CD4-positive, alpha-beta T cell treated with Interleukin-17A for 1 hour (primary cell): ENCODE measurements at places on chromosomes 1 and 21.

- DNase-seq: no peak
Observed at GRCh38 chr1:67058761-67059160, 4.8 kb upstream of the SLC35D1 start.

GRCh38 chr1:243710467-243710866 is 139.6 kb downstream of the AKT3 start:
- DNase-seq: no peak

DNA sequence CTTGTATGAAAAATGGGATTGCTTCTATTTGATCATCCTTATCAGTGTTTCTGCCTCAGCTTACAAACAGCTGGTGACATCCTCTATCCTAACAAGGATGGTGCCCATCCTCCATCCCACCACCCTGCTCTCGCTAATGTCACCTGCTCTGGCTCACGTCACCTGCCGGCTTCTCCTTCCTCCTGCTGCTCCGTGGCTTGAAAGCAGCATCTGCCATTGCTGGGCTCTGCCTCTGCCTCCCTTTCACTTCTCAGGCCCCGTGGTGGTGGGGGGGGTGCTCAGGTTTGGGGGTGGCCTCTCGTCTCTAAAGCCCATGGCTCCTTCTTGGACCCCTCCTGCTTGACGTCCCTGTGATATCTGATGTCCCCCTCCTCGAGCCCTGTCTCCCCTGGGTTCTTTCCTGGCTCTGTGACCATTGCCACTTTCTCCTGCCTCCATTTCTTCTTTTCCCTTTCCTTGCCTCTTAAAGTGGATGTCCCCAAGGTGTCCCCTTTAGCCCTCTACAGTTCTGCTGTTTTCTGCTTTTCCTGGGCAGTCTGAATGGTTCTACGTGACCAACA is 135.5 kb upstream of the ERRFI1 start:
- no peak for DNase-seq

DNA sequence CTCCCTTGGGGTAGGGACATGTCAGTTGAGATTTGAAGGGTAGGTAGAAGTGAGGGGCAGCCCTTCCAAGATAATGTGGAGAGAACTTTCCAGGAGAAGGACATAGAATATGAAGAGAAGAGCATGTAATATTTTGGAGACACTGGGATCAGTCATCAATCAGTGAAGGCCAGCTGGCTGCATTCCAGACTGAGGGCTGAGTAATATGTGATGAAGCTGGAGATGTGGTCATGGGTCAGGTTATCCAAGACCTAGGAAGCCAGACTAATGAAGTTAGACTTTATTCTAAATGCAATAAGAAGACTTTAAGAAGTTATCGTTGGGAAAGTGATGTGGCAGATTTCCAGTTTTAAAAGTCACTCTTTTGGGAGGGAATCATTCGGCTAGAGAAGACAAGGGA is 262.0 kb downstream of the HMCN1 start:
- no peak for DNase-seq

DNA sequence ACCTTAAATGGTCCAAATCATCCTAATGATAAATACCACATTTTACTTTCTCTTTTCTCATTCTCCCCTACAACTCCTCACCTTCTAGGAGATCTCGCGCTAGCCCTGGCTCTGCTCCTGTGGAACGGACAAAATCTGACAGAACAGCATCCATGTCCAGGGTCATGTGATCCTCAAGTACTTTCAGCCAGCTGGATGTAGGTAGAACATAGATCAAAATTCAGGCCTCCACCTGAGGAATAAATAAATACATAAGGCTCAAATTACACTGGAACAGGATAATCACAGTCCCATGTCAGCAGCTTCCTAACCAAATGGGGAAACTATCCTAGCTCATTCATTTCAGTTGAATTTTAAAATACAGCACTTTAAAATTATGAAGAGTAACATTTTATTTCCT is 33.2 kb downstream of the OTUD7B start:
- no peak for DNase-seq

DNA sequence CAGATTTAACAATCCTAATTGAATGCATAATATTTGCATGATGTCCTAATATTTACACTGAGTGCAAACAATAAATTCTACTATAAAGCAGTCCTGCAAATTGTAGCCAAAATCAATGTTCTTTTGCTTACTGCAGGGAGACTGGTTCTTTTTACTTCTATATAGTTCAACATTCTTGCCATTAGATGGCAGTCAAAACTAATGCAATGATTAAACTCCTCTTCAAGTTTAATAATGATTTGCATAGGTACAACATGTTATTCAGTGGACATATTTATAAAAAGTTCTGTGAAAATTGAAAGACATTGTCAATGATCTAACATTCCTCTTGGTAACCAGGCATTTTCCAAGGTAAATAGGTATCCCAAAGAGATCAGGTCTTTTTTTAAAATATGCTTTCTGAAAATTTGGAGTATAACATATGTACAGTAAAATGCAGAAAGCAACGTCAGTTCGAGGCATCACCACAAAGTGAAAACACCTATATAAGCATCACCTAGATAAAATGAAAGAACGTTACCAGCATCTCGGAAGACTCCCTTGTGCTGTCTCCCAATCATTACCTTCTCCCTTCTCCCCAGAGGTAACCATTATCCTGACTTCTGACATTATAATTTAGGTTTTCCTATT is 9.8 kb upstream of the FNBP1L start:
- peak; percentile 54 for DNase-seq

GRCh38 chr21:43266534-43266933 is 97.7 kb downstream of the CRYAA start:
- DNase-seq: no peak

DNA sequence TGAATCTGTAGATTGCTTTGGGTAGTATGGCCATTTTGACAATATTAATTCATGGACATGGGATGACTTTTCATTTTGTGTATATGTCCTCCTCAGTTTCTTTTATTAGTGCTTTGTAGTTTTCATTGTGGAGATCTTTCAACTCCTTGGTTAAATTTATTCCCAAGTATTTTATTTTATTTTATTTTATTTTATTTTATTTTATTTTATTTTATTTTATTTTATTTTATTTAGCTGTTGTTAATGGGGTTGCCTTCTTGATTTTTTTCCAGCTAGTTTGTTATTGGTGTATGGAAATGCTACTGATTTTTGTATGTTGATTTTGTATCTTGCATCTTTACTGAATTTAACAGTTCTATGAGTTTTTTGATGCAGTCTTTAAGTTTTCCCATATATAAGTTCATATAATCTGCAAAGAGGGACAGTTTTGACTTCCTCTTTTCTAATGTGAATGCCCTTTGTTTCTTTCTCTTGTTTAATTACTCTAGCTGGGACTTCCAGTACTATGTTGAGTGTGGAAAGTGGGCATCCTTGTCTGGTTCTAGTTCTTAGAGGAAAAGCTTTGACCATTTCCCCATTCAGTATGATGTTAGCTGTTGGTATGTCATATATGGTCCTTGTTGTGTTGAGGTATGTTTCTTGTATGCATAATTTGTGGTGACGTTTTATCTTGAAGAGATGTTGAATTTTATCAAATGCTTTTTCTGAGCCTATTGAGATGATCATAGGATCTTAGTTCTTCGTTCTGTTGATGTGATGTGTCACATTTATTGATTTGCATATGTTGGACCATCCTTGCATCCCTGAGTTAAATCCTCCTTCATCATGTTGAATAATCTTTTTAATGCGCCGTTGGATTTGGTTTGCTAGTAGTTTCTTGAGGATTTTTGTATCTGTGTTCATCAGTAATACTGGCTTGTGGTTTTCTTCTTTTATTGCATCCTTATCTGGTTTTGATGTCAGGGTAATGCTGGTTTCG is 14.3 kb downstream of the CEPT1 start:
- DNase-seq: no peak

GRCh38 chr1:235461954-235462353 is 42.3 kb downstream of the B3GALNT2 start:
- DNase-seq: no peak

DNA sequence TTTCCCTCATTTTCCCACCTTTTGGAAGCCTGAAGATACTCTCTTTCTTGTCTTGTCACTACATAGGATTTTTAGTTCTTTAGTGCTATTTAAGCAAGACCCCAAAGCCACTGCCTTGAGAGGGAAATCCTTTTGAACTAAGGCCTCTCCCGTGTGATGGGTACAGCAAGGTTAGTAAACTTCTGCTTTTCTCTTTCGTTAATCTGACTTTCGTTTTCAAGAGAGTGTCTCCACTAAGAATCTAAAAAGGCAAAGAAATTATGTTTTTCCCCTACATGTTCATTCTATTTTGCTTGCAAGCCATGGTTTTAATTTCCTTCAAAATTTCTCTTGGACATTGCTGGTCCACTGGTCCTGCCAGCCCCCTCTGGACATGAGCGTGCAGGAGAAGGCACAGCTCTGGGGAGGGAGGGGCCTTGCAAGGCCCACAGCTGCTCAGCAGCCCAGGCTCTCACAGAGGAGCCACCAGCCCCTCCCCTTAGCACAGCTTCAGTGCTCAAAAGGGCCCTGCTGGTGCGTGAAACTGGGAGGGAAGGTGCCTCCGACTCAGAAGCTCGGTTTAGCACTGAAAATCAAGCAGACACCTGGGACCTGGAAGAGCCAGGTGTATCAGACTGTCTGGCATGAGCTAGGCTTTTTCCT is 210.9 kb upstream of the GALNT2 start:
- DNase-seq: no peak

DNA sequence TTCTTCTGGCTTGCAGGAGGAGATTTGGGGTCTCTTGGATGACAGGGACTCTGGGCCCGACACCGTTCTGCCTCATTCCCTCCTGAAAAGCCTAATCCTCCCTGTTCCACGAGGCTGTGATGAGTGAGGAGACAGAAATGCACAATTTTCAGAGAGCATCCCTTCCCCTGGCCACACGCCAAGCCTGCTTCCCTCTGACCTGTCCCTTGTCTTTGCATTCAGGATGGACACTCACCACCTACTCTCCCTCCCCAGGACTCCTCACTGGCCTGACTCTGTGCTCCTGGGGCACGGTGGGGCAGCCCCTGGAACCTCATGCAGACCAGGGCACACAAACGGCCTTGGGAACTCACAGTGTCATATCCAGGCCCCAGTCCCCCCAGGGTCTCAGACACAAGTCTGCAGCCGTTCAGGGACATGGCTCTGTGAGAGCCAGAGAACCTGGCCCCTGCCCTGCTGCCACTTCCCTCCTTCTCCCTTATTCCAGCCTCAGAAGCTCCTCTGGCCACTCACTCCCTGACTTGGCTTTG is 3.5 kb upstream of the PRAMEF12 start:
- no peak for DNase-seq

DNA sequence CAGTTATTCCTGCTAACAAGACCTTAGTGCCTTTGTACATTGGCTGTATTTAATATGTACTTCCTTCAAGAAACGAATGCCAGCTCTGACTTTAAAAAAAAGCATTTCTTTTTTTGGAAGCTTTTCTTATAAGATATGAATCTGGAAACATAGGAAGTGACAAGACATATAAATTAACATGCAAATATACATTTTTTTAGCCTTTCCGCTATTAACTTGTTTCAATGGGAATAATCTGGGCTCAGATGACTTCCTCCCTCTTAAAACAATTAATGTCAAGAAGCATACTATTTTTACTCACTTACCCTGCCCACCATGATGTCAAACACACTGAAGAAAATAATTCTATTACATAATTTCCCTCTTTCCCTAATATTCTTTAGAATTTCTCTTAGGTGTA is 1.4 kb downstream of the DENND1B start:
- no peak for DNase-seq

- DNase-seq: peak; percentile 3
Observed at GRCh38 chr1:224735159-224735558, 119.0 kb downstream of the CNIH3 start.

GRCh38 chr1:84190455-84190854 is 46.4 kb downstream of the PRKACB start:
- DNase-seq: no peak

DNA sequence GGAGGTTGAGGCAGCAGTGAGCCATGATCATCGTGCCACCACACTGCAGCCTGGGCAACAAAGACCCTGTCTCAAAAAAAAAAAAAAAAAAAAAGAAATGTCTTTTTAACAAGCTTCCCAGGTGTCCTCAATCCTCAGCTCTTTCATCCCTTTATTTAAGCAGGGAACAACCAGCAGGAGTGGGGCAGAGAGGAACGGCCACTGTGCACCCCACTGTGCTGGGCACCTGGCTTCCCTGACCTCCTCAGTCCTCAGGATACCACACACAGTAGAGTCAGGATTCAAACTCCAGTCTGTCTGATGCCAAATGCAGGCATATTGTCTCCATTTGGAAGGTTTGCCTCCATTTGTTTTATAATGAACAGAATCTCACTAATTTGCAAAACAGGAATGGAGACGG is 19.8 kb upstream of the PTAFR start:
- no peak for DNase-seq

DNA sequence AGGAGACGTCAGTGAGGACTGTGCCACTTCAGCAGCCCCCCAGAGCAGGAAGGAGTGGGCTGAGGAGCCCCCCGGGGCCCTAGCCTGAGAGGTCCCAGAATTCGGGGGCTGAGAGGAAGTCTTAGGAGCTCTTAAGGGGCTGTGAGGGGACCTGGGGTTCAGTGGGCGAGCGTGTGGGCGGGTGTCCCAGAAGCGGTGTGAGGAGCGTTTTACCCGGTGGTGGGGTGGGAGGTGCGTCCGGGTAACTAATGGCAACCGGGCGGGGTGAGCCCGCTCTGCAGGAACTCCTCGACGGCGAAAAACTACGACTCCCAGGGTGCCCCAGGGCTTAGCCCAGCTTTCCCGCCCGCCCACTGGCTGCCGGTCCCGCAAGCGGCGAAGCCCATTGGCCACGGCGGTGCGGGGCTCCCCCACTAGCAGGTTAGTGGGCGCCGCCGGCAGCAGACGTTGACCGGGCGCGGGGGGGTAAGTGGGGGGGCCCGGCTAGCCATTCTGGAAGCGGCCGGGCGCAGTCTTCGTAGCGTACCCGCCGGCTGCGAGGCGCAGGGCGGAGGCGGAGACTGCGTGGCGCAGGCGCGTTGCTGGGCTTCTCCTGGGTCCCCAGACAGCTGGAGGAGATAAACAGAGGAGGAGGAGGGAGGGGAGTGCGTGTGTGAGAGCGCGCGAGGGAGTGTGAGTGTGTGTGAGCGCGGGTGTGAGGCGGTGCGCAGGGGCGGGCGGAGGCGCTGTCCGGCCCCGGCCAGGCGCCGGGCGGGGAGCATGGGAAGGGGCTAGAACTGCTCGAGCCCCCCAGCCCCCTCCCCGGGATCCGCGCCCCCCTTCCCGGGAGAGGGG is at the start of gene WDTC1:
Gene WDTC1, plus strand, starts transcription at position 584 of the 834 bp plus-strand sequence. CDS start 26,423 bp downstream, outside the sequence.
- DNase-seq: peak; percentile 99

- DNase-seq: no peak
Observed at GRCh38 chr1:91335603-91336002, 69.0 kb downstream of the HFM1 start.

DNA sequence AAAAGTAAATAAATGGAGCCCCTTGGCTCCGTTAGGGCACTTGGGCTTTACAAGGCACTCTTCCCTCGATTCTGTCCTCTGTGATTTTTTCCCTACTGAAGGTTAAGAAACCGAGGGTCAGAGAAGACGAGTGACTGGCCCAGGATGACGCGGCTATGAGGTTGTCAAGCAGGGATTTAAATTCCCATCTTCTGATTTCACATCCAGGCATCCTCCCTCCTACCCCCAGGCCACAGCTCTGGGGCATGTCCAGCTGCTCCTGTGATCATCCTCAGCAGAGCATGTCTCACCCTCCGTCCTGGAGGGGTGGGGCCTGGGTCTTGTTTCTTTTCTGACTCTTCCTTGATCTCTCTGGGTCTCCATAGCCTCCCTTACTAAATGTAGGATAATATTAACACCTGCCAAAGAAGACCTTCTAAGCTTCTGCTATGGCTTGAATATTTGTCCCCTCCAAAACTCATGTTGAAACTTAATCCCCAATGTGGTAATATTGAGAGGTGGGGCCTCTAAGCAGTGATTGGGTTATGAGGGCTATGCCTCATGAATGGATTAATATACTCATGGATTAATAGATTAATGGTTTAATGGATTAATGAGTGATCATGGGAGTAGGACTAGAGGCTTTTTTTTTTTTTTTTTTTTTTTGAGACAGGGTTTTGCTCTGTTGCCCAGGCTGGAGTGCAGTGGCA is 4.6 kb downstream of the CRYBG2 start:
- DNase-seq: no peak
